ENCODE measurements at places on chromosomes 6 and 20.

DNA sequence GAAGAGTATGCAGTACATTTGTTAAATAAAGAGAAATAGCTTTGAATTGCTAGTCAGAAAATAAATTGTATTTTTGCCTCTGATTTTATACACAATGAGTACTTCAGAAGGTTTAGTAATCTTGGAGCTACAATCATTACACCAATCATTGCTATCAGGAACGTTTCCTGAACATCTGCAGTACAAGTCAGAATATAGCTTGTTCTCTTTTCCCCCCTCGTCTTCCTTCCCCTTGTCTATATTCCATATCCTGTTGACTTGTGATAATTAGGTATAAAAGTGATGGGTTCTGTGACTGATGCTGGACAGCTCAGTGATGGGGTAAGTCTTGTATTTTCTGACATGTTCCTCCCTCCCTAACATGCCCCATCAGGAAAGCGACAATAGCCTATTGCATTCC lies 94.0 kb downstream of the AHI1 start:
- DNase-seq: no peak

GRCh38 chr6:30657454-30657853 lies 10.5 kb downstream of the C6orf136 start:
- no peak for DNase-seq

GRCh38 chr6:25875563-25875905 lies 1.5 kb upstream of the SLC17A3 start:
- DNase-seq: no peak

DNA sequence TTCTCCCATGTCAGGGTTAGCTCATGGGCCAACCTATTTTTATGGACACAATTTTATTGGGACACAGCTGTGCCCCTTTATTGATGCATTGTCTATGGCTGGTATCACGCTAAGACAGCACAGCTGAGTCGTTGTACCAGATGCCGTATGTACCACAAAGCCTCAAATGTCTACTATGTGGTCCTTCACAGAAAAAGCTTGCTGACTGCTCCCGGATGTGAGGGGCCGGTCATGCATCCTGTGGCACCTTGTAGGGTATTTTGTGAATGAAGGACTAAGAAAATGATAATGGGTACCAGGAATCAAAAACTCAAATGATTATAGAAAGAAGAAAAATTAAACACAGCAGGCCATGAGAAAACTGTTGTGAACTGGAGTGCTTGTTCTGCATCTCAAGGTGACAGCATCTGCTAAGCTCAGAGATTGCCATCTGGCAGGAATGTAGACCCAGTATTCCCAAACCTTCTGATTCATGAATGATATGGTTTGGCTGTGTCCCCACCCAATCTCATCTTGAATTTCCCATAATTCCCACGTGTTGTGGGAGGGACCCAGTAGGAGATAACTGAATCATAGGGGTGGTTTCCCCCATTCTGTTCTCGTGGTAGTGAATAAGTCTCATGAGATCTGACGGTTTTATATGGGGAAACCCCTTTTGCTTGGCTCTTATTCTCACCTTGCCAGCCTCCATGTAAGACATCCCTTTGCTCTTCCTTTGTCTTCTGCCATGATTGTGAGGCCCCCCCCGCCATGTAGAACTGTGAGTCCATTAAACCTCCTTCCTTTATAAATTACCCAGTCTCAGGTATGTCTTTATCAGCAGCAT lies 248.5 kb downstream of the TSHZ2 start:
- no peak for DNase-seq

GRCh38 chr6:134667111-134667510 lies 282.8 kb downstream of the ALDH8A1 start:
- DNase-seq: no peak

DNA sequence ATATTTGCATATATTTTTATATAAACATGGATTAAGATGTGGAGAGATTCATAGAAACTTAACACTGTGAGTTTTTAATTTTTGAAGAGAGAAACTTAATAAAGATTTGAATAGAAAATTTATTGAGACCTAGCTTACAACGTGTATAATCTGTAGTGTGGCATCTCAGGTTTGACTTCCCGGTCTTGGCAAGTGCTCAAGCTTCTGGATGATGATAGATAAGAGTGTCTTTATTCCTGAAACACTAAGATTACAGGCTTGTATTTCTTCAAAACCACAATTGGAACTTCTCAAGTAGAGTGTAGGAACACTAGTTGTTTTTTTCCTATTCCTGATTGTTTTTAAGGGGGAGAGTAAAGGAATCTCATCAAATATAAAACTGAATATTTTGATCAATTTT lies 64.6 kb upstream of the NOTCH4 start:
- no peak for DNase-seq

- DNase-seq: peak; percentile 19
Measured at GRCh38 chr20:40689943-40690835, 1.2 kb upstream of the MAFB start.

DNA sequence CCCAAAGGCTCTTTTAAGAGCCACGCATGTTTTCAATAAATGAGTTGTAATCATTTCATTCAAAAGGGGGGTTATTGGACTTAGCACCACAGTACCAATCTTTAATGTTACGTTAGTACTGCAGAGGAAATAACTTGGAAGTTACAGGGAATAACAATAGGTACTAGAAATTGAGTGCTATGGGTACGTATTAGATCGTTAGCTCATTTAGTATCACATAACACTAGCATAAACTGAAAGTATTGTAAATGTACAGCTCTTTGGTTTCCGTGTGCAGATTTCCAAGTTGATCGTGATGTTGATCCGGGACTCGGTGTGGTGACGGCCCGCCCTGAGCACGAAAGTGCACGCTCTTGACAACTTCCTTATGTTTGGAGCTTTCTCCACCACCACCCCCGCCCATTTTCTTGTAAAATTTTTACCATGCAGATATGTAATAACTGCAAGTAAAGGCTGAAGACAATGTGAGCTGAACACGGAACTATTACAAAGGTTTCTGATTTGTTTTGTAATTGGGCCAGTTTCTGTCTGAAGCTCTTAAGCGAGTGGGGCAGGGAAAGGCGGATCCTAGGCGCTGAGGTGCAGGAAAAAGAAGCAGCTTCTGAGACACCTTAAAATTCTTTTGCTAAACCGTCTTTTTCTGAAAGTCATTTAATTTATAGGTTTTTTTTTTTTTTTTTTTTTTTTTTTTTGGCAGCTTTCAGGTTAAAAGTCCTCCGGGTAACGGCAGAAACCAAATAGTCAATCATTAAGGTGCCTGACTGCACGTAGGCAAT lies 71.5 kb downstream of the HFE start:
- DNase-seq: peak; percentile 55

DNA sequence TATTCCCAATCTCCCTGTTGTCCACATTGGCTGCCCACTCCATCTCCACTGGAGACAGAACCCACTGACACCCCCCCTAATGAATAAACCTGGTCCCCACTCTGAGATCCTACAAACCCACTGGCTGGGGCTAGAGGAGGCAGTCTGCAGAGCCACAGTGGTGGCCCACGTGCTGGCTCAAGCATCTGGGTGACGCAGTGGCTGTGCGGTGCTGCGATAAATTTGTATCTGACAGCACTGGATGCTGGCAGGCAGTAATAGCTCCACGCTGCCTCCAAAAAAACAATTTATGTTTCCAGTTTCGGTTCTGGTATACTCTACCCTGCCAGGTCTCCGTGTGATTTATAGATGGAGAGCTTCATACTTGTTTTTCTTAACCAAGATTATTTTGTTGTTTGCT lies 87.1 kb upstream of the SYNDIG1 start:
- DNase-seq: no peak

DNA sequence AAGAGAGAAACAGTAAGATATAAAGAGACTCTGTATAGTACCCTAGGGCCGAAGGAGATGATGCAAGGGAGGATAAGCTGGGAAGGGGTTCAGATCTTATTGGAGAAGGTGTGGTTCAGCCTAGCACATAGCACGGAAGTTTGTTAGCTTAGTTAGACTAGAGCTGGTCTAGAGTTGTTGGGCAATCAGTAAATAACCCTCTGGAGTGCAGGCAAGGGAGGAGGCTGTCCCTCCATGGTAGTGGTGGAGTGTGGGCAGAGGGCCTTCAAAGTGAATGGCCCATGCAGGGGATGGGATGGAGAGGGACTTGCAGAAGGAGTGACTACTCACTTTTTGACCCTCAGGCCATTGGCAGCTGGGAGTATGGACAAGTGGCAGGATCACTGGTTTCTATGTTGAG lies 20.0 kb downstream of the TULP4 start:
- DNase-seq: no peak

GRCh38 chr6:88164061-88164460 lies 2.1 kb downstream of the CNR1 start:
- no peak for DNase-seq

- no peak for DNase-seq
Measured at GRCh38 chr6:38153076-38153797, 333.7 kb downstream of the ZFAND3 start.

GRCh38 chr20:38270869-38271605 lies 10.5 kb upstream of the KIAA1755 start:
- no peak for DNase-seq

DNA sequence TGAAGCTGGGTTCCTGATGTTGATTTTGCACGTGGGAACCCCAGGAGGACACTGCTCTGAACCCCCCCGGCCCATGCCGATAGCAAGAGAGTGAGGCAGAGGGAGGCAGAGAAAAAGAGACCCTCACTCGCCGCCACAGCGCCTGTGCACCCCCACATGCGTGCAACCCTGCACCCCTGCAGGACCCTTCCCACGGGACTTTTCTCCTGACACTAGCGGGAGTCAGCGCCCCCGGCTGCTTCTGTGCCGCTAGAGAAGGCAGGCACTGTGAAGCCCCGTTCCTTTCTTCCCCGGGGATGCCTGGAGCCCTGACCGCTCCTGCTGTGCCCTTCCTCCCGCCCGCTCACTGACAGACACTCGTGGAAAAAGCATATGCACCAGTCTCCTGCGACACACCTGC lies 67.4 kb downstream of the GMPR start:
- DNase-seq: no peak

DNA sequence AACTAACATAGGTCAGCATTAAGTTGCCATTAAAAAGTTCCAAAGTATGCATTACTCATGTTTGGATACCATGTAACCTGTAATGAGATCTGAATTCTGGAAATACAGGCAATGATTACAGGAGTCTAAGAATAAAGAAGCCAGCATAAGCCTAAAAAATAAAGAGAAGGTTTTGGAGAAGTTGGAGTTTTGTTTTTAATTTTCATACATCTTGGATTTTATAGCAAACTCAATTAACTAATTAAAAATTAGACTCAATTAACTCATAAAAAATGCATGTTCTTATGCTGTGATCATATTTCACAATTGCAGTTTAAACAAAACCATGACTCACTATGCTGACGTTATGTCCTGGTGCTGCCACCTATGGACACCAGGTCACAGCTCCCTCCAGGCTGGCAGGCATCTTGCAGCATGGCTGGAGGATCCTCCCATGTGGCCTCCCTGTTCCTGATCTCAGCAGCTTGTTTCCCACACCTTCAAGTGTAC lies 648.8 kb upstream of the AGPAT4 start:
- no peak for DNase-seq

DNA sequence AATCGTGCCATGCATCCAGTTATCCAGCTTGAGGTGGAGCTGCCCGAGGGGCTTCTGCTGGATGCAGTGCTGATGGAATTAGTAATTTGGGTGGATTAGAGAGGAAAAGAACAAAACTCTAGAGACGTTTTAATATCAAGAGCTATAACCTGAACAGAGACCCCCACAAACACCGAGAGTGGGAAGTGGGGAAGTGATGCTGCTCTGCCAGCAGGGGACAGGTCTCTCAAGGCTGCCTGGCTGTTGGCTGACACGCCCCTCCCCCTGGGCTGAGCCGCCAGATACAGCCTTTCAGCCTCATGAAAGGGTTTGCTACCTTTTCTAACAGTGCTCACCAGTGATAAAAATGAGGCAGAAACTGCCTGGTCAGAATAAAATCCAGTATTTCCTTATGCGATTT lies 9.6 kb downstream of the LEMD2 start:
- no peak for DNase-seq

GRCh38 chr6:15493437-15494168 lies 169.2 kb downstream of the DTNBP1 start:
- DNase-seq: no peak

DNA sequence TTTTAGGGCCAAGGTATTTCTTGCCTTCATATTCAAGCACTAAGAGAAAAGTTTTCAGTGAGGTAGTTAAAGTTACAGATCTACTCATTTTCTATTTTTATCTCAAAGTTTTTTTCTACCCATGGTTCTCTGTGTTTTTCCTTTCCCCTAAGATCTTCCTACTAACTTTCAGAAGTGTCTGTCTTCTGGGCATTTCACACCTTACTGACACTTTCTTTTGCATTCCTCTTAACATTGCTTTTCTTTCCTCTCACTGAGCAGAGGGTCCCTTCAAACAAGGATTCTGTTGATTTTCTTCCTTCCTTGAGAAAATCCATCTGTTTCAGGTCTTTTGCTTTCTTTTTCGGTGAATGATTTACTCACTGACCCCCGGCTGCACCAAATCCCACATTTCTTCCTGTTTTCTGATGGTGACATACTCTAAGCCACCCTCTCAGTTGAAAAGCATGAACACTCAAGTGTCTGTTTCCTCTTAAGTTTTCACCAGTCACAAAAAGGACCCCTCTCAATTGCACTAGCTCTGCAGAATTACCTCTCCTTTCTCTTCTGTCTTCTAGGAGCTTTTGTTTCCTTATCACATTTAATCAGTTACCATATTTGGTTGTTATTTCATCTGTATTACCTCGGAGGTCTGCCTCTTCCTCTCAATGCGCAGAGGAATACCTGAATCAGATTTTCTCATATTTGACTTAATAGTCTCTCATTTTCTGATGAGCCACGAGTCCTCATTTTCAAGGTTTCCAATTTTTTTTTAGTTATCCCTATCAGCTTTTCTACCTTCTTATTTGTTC lies 73.5 kb upstream of the RNF217 start:
- no peak for DNase-seq

- no peak for DNase-seq
Measured at GRCh38 chr6:165846123-165846966, 183.3 kb upstream of the PDE10A start.

DNA sequence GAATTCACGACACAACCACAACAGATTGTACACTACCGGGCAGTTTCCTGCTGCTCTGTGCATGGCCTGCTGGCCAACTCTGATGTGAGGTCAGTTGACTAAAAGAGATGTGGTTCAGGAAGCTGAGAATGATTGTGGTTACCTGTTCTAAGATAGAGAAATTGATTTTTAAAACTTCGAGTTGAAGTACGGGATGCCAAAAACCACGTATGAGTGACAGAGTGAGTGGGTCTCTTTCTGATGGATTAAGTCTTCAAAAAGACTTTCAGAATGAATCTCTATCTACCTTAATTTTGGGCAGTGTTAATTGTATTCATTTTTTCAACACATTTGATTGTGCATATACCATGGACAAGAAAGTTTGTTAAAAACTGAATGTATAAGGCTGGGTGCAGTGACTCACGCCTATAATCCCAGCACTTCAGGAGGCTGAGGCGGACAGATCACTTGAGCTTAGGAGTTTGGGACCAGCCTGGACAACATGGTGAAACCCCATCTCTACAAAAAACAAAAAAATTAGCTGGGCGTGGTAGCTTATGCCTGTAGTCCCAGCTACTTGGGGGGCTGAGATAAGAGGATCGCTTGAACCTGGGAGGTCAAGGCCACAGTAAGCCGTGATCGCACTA lies 121.2 kb downstream of the SGK1 start:
- DNase-seq: no peak
